ENCODE measurements at places on chromosomes 12 and 14.

GRCh38 chr12:72139411-72139810, 132.8 kb upstream of the TRHDE start:
- no peak for DNase-seq

DNA sequence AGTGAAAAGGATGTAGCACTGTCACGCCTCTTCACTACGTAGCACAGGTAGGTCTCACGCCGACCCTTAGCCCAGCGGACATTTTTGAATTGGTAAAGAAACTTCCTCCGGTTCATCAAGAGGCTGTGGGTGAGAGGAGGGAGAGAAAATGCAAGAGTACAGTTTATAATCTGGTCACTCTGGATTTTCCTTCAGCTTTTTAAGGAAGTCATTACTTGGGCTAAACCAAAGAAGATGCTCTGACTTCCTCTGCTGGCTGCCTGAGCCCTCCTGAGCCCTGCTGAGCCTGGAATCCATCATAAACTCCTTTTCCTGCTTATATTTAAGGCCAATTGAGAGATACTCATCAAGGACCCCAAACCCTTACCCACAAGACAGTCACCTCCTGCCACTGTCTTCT, 5.8 kb downstream of the AICDA start:
- DNase-seq, result no peak

DNA sequence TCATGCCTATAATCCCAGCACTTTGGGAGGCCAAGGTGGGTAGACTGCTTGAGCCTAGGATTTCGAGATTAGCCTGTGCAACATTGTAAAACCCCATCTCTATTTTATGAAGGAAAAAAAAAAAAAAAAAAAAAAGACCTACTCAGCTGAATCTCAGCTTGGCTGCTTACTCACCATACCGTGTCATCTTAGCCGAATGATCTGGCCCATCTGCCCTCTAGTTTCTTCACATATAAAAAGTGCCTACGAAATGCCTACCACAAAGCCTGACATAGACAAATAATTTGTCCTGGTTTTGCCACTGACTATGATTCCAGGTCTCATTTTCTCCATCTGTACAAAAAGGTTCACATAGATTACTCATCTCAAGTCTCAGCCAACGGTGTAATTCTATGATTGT, 10.1 kb downstream of the DIABLO start:
- DNase-seq, result no peak

DNA sequence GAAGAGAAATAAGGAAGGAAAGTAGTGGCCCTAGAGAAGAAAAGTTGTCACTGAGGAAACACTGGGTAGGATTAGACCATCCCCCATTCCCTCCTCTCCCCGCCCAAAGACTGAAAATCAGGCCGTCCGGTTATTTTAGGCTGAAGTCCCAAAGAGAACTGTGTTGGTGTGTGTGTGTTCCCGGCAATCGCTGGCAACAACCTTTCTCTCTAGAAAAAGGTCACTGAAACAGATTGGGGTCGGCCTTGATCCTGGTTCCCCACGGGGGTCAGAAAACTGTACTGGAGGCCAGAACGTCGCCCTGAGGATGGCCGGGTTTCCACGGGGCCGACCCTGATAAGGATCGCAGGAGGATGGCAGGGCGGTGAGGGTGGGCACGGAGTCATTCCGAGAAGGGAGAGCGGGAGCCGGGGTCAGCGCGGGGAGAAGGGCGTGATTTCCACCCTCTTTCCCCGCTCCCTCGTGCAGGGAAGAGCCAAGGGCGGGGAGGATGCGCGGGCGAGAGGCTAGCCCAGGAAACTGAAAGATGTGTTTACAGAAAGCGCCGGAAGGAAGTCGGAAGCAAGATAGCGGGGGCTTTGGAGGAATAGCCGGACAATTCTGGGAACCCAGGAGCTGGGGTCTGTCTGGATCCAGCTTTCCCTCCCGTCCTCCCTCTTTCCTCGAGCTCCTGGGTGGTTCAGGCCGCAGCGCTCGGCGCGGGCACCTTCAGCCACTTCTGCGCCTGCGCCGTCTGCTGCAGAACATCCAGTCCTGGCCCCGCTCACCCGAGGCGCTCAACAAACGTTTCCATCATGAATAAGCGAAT, 25.3 kb upstream of the SPTLC2 start:
- DNase-seq, result no peak

DNA sequence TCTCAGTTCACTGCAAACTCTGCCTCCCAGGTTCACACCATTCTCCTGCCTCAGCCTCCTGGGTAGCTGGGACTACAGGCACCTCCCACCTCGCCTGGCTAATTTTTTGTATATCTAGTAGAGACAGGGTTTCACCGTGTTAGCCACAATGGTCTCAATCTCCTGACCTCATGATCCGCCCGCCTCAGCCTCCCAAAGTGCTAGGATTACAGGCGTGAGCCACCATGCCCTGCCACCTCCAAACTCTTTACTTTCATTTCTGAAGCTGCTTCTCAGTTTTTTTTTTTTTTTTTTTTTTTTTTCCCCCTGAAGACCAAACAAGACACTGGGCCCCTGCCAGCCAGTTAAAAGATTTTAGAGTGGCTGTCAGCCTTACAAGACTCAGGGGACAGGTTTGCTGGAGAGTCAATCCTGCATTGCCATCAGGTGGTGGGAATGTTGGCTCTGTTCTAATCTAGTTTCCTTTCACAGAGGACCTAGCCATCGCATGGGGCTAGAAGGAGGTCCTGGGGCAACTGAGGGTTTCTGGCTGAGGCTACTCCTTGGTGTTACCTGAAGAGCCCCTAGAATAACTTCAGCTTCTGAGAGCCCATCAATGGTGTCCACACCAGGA, 37.4 kb upstream of the HIGD1C start:
- no peak for DNase-seq

- DNase-seq, result no peak
These were observed 1.7 kb upstream of the KLC1 start for GRCh38 chr14:103627073-103628025.

GRCh38 chr12:120835304-120835612, 68.9 kb downstream of the SPPL3 start:
- no peak for DNase-seq

GRCh38 chr12:9756170-9756569, 4.5 kb downstream of the CD69 start:
- DNase-seq, result no peak

DNA sequence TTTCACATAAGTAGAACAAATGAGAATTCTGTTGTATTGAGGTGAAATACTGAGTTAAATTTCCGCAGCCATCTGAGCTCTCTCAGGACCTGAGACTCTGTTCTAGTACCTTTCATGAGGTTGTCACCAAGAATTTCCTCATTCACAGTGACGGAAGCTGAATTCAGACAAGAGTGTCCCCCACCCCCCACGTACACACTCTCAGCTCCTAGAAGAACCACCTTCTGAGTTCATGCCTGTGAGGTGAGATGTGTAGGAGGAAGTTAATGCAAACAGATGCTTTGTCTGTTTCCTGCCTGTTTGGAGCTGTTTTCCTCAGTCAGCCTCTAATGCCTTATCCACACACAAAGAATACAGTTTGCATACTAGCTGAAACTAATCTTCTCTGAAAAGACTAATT, 18.2 kb downstream of the BICDL1 start:
- no peak for DNase-seq

- no peak for DNase-seq
These were observed 9.8 kb downstream of the BTBD7 start for GRCh38 chr14:93322929-93323599.

DNA sequence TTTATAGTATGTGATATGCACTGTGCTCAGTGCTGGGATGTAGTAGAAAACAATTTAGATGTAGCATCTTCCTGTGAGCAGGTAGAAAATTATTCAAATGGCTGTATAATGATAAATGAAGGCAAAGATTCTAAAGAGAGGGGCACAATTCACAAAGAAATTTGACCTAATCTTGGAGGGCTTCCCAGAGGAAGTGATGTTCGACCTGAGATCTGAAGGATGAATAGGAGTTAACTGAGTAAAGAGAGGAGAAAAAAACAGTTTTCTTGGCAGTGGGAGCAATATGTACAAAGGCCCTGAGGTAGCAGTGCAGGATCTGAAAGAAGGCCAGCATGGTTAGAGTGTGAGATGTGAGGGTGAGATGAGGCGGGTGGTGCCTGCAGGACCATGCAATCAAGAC, 15.2 kb downstream of the RPH3A start:
- DNase-seq, result no peak

DNA sequence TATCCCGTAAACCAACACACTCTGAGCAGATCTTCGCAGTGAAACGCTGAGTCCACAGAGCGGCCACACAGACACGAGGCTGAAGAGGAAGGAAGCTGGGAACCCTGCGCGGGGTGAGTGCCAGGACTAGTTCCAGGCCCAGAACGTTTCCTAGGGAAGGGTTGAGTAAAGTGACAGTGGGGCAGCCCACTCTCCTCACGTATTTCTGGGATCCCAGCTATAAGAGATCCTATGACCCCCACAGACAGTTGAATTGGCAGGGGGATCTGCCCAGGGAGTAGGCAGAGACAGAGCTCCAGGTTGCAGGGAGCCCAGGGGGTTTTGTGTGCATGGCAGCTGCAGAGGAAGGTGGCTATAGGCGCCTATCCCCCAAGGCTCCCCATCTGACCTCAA, 51.1 kb downstream of the GTF2A1 start:
- no peak for DNase-seq

- DNase-seq, result no peak
These were observed 49.4 kb upstream of the FRMD6 start for GRCh38 chr14:51602310-51602709.

DNA sequence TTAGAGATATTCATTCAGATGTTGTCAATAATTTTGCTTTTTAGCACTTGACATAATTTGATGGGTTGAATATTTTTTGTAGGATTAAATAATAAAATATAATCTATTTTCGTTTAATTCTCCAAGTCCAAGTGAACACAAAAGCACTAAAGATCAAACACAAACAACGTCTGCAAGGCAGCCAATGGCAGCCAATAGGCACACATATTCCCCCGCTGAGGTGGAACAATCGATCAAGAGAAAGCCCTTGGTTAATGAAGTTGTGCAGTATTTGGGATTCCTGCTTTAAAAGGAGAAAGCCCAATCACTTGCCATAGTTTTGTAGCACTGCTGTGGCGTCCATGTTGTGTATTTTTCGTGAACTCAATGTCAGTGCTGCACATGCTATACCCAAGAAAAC, 1.5 kb downstream of the DHRS7 start:
- no peak for DNase-seq

GRCh38 chr14:39956372-39956771, 524.1 kb upstream of the FBXO33 start:
- DNase-seq, result peak; percentile 9

DNA sequence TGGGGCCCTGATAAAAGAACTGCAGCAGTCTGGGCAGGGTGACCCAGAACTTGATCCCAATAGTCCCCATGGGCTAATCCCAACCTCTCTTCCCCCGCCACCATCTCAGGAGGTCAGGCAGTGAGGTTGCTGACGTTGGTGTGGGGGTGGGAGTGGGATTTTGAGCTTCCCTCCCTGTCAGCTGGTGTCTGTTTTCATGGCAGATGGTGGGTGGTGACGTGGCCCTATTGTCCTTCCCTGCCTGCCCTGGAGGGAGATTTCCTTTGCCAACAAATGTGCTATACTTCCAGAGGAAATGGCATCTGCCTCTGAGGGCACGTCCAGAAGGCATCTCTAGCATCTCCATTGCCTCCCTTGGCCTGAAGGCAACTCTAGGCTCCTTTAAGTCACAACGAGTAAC, 37.7 kb downstream of the NEUROD4 start:
- DNase-seq, result no peak

GRCh38 chr12:56163533-56164344, 5.6 kb downstream of the MYL6 start:
- no peak for DNase-seq

GRCh38 chr12:83945871-83946270, 966.7 kb downstream of the SLC6A15 start:
- DNase-seq, result peak; percentile 4

DNA sequence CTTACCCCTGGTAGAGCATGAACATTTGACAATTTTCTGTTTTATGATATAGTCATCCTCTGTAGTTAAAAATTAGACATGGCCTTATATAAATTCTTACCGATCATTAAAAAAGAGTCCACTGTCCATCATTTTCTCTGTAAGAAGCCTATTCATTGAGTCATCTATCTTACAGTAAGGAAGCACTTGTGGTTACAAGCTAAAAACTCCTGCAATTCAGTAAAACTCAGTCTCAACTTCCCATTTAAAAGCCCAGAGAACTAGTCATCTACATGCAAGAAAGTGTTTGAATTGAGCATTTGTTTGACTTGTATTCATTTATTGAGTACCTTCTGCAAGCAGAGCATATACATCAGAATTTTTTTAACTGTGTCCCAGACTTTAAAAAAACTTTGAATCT, 63.3 kb downstream of the GTF2A1 start:
- DNase-seq, result no peak

- DNase-seq, result no peak
These were observed 101.4 kb downstream of the CALM1 start for GRCh38 chr14:90498198-90498597.

DNA sequence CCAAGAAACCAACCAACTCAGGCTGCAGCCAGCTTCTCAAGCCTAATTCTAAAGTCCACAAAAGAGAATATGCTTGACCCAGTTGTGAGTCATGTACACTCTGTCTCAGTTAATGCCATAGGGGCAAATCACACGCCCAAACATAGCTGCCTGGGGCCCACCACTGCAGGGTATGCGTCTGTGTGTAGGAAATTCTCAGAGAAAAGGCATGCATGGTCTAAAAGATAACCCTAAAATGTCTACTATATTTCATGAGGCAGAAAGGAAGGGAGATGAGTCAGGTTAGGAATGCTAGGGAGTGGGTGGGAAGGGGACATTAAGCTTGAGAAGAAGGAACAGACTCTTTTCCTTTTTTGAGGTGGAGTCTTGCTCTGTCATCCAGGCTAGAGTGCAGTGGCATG, 22.3 kb upstream of the SPTLC2 start:
- DNase-seq, result peak; percentile 45

GRCh38 chr12:132148368-132149045, 4.2 kb downstream of the NOC4L start:
- no peak for DNase-seq

DNA sequence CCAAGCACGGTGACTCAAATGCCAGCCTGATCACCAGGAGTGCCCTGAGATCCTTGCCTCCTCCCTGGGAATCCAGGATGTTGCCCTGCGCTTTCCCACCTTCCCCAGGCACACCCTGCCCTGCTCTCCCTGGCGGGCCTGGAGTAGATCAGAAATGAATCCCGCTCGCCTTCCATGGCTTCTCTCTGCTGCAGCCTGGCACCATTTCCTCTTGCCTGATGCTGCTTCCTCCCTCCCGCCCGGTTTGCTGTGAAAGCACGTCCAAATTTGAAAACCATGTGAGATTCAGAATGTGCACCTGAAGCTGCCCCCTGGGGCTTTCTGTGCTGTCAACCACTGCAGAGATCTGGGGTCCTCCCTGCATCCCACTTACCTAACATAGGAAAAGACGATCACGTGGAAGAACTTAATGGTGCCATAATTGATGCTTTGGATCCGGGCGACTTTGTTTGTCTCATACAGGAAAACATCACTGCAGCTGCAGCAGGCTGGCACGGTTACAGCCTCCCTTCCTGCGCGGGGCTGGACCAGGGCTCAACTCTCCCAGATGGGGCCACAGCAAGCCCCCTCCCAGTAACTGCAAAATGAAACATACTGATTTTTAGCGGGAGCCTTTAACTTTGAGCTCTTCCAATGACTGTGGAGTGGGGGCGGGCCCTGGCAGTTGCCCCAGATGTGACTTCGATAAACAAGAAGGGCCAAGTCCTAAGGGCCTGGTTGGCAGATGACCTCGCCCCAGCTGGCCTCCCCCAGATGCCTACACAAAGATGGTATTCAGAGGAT, 24.9 kb upstream of the C12orf76 start:
- DNase-seq, result no peak

GRCh38 chr14:53458368-53458814, 305.3 kb upstream of the DDHD1 start:
- DNase-seq, result peak; percentile 42

- no peak for DNase-seq
These were observed 270.6 kb upstream of the TBX3 start for GRCh38 chr12:114954511-114955055.

All from A549 (cell line).